Cortex of kidney (tissue), 1 donor: ENCODE measurements at places on chromosomes 6 and 20.

DNA sequence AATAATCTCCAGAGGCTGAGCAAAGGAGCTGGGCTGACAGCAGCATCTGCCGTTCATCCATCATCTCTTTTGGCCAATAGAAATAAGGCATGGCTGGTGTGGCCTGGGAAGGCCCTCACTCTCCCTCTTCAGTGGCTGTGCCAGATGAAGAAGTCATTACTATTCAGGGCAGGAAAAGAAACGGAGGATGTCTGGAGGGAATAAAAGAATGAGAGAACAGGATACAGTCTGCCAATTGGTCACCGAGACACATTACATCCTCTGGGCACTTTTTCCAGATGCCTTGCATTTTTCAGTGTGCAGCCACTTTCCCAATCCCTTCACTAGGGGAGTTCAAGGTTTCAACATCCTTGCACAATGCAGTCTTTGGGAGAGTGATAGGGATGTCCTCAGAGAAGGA is 32.2 kb upstream of the VGLL2 start:
- DNase-seq = no peak

GRCh38 chr20:63509088-63509564 is 10.2 kb upstream of the EEF1A2 start:
- no peak for DNase-seq

DNA sequence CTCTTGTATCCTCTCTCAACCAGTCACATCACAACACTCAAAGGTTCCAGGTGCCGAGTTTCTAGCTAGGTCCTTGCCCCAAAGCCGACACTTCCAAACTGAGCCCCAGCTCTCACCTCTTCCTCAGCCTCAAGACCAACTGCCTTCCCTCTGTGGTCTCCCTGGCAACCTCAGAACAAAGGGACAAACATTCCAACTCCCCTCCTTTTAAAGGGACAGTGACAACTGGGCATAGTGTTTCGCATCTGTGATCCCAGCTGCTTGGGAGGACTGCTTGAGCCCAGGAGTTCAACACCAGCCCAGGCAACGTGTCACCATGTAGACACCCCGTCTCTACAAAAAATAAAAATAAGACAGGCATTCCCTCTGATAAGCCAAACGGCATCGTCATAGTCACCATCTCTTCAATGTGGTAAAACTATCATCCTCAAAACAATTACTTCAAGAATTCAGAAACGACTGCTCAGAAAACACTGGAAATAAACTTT is 11.3 kb downstream of the DIDO1 start:
- DNase-seq = no peak

DNA sequence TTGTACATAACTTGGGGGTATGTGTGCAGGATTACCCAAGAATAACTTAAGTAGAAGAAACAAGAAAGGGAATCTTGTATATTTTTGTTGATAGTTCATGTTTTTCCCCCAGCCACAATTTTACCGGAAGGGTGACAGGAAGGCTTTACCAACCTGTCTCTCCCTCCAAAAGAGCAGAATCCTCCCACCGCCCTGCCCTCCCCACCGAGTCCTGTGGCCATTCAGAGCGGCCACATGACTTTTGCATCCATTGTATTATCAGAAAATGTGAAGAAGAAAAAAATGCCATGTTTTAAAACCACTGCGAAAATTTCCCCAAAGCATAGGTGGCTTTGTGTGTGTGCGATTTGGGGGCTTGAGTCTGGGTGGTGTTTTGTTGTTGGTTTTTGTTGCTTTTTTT is 22.0 kb downstream of the PRDM1 start:
- no peak for DNase-seq

GRCh38 chr6:138386897-138387296 is 9.2 kb downstream of the SMIM28 start:
- no peak for DNase-seq

GRCh38 chr20:54062812-54063280 is 7.5 kb downstream of the BCAS1 start:
- DNase-seq = no peak

- DNase-seq = no peak
These were observed 5.2 kb upstream of the SLC22A7 start for GRCh38 chr6:43292763-43293318.

DNA sequence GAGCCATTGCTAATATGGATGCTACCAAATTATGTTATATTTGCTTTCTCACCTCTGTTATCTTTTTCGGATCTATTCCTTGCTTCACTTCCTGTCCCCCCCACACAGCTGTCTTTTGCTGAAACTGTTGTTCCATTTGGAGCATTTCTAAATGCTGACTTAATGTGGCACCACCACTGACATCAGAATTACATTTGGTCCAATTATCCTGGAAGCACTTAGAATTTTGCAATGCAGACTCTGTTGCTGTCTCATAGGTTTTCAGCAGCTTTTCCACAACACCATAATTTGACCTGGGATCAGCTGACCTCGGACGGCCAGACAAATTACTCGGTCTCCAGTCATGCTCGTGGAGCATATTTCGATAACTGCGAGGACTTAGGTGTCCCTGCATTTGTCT is 12.8 kb downstream of the KIAA0408 start:
- no peak for DNase-seq

- no peak for DNase-seq
These were observed 299.8 kb downstream of the CD83 start for GRCh38 chr6:14417377-14417776.

DNA sequence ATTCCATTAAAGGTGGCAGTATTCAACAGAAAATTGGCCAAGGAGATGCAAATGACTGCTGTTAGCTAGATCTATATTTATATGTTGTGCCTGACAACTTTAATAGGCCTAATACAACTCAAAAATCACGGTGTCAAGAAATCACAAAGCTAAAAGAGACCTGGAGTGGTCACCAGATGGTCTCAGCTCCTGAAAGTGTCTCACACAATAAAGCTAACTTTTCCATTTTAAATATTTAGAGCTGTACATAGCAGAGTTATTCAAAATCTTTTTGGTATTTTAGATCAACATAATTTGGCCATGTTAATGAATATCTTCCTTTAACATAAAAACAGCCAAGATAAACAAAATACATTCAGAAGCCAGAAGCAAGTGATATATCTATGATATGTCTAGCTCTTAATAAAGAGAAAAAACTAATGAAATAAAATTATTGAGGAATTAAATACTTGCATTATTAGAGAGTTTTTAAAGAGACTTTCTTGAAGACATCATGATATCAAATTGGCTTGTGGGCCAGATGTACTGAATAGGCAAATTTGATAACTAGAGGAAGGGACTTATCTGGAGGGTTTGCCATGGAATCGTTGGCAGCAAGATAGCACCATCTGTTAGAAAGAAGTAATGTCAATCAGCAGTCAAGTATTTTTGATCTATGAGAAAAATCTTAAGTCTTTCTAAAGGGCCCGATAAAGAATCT is 84.9 kb upstream of the SCAF8 start:
- DNase-seq = no peak

- DNase-seq = no peak
These were observed 1.2 kb downstream of the TSBP1 start for GRCh38 chr6:32370505-32370904.

GRCh38 chr20:32443386-32443974 is 85.3 kb downstream of the ASXL1 start:
- no peak for DNase-seq

- DNase-seq = no peak
These were observed 99.5 kb downstream of the LINC00237 start for GRCh38 chr20:21006611-21007010.

DNA sequence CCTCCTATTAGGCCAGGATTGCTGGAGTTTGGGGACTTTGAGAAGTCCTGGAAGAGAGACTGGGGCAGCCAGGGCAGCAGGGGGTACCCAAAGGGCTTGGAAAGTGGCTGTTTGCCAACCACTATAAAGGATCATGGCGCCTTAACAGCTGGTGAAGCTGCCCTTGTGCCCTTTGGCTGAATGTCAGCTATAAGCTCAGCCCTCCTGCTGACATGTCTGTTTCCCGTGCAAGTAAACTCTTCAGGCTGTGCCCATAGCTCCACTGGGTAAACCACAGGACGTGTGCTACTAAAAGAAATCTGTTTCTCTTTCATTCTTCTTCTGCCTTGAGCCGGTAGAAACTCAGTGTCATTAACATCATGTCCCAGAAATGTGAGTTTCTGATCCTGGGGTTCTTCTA is 97.3 kb downstream of the CAP2 start:
- no peak for DNase-seq

GRCh38 chr6:123016431-123017103 is 20.5 kb downstream of the CLVS2 start:
- no peak for DNase-seq

GRCh38 chr20:2335096-2335870 is 39.5 kb downstream of the TGM3 start:
- DNase-seq = no peak

GRCh38 chr6:12232339-12232738 is 57.8 kb upstream of the EDN1 start:
- DNase-seq = no peak

DNA sequence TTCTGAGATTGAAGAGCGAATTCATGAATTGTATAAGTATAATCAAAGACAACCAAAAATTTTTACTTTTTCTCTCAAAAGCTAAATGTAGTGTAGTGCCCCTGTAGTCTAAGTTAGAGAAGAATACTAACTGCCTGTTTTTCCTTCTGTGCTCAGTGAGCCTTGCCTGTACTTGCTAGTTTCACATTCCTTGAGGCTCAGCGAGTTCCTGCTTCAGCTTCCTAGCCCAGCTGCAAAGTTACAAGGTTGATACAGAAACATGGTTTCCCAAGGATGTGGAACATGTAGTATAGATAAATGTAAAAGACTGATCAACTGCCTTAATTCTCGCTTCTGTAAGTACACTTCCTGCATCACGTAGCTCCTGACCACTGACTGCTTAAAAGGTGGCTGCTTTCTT is 33.1 kb upstream of the SEC63 start:
- no peak for DNase-seq

GRCh38 chr6:26218824-26219223 is 131.6 kb downstream of the HFE start:
- DNase-seq = no peak
